Right ventricle myocardium superior (tissue), 1 donor: ENCODE measurements at places on chromosomes 5 and 9. TPM values are rescaled to one million over a fixed set of nuclear protein-coding genes. Genes with fewer than 3 reads are reported as not detected.
A peak's percentile ranks its signal among the peaks of the same experiment; 100 is the strongest.

GRCh38 chr5:76809141-76809540, 9.7 kb upstream of the F2RL1 start:
- DNase-seq: no peak

DNA sequence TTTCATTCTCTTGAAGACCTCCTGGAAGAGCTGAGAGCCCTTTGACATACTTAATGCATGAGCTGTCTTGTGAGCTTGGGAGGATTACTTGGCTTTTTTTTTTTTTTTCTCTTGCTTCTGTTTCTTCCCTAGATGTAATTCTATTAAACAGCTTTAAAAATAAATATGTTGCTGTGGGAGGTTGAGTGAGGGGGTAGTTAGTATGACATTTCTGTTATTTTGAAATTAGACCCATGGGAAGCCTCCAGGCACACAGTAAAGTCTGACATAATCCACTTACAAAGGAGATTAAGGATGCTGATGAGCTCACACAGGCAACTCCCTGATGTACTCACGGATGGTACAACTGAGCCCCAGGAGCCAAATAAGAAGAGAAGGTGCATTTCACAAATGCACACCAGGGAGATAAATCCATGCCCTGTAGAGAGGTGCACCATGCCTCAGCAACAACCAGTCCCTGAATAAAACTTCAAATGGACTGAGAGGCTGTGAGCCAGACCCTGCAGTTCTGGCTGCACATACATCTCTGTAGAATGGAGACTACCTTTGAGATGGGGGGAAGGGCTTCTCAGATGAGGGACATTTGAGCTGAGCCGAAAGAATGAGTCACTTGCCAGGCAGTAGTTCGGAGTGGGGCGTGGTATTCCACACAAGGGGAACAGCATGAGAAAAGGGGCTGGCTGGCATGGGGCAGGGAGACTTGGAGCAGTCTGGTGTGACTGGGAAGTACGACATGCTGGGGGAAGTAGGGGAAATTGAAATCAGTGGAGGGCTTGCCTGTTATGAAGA, 68.7 kb downstream of the ACTL7B start:
- no peak for DNase-seq

DNA sequence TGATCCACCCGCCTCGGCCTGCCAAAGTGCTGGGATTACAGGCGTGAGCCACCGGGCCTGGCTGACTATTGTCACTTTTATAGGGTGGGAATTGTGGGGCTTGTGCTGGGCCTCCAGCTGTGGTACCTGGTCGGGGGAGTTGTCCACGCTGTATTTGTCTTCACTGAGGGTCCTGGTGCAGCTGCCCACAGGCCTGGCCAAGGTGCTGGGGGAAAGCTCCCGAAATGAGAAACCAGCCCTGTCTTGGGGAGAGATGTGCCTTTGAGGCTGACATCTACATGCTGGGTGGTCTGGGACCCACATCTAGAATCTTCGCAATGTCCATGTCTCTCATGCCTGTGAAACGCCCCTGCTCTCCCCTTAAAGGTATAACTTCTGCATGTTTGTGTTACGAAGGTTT, 2.6 kb downstream of the EXOC3 start:
- DNase-seq: peak; percentile 16

GRCh38 chr9:78595200-78595945, 298.4 kb downstream of the PSAT1 start:
- DNase-seq: no peak

DNA sequence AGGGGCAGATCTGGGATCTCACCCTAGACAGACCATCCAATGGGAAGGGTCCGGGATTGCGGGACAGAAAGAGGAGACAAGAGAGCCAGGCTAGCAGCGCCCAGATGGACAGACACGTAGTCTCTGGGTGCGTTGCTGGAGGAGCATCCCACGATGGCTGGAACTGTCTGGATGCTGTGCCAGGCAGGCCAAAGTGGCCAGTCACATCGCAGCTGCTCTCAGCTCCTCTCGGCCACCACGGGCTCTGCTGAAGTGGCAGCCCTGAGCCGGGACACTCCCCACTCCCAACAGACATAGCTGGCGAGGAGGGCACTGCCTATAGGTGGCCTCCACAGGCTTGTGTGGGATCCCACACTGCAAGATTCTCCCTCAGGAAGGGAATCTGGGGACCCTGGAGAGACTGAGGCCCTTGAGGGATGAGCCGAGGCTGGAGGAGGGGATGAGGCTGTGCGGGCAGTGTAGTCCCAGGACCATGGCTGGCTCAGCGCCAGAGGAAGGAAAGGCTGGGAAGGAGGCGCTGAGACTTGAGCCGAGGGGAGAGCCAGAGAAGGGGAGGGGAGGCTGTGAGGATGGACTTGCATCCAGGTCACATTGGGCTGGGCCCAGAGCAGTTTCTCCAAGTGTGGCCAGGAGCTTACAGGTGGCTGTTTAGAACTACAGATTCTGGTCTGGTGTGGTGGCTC, 10.3 kb upstream of the WDR5 start:
- DNase-seq: peak; percentile 41

DNA sequence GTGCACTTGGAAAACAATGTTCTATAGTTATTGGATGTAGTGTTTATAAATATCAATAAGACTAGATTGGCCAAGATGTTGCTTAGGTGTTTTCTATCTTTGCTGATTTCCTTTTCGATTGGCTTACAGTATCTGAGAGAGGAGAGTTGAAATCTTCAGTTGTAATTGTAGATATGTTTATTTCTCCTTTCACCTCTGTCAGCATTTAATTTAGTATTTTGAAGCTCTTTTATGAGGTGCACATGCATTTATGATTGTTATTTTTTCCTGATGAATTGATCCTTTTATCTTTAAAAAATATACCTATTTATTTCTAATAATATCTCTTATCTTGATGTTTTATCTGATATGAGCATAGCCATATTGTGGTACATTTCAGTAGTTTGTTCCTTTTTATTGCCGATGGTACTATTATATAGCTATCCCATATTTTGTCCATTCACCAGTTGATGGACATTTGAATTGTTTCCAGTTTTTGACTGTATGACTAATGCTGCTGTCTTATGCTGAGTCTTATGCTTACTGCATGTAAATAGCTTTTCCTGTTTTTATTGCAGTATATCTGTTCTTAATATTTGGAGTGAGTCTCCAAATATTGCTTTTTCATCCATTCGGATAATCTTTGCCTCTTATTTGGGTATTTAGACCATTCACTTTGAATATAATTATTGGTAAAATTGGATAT, 34.7 kb downstream of the ERCC6L2 start:
- DNase-seq: no peak

Gene CSF2
- not detected for total RNA-seq

Gene LCN1
- total RNA-seq: not detected

Gene DIPK1B
- 15.1 TPM for total RNA-seq

Gene ACOT12
- not detected for total RNA-seq

Gene GCNT4
- 0.30 TPM for total RNA-seq
